ENCODE measurements at places on chromosomes 12 and 14.
A peak's percentile ranks its signal among the peaks of the same experiment; 100 is the strongest.

- no peak for DNase-seq
These were observed 235.5 kb downstream of the PAWR start for GRCh38 chr12:79455286-79455685.

DNA sequence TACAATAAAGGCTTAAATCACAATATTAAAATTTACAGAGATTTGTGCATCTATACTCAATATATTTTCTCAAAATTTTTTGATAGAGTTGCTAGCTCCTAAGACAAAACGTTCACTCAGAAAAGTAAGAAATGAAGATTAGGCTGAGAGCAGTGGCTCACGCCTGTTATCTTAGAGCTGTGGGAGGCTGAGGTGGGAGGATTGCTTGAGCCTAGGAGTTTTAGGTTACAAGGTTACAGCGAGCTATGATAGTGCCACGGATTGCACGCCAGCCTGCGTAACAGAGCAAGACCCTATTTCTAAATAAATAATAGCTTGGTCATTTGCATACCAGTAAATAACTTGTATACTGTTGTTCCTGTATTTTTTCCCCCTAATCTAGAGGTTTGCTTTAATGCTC, 35.0 kb upstream of the CFL2 start:
- DNase-seq = no peak

GRCh38 chr14:59262717-59263454, 74.4 kb downstream of the DAAM1 start:
- DNase-seq = no peak

GRCh38 chr14:59093902-59094301, 94.6 kb upstream of the DAAM1 start:
- no peak for DNase-seq

GRCh38 chr14:28719130-28719529, 47.5 kb upstream of the FOXG1 start:
- no peak for DNase-seq

DNA sequence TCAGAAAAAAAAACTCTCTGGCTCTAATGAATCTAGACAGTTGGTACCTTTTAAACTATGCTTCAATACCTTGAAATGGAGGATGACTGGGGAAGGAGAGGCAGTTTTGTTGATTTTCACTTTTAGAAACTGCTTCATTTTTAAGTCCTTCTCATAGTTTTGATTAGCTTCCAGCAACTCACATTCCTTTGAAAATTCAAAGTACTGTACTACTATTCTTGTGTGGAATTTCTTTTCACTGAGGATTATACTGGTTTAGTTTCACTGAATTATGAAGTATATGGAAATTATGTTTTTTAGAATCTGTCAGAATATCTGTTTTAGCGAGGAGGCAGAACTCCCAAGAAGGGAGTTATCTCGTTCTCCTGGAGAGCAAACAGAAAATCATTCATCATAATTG, 116.3 kb downstream of the TGFB3 start:
- DNase-seq = no peak

- no peak for DNase-seq
These were observed 22.4 kb upstream of the DYRK2 start for GRCh38 chr12:67626156-67626555.

DNA sequence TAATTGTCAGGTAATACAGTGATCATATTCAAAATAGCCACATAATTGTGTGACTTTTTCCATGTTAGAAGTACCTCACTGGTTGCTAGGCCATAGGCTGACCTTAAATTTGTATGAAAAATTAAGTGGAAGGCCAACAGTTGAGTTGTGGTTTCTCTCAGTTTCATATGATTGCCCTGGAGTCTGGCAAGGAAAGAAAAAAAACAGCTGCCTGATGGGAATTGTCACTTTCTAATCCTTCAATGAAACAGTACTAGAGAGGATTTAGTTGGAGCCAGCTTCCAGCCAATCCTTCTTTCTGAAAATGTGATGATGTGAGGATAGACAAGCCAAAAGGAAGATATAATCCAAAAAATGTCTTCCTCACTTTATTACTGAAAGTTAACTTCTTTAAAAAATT, 113.6 kb downstream of the ALX1 start:
- no peak for DNase-seq

DNA sequence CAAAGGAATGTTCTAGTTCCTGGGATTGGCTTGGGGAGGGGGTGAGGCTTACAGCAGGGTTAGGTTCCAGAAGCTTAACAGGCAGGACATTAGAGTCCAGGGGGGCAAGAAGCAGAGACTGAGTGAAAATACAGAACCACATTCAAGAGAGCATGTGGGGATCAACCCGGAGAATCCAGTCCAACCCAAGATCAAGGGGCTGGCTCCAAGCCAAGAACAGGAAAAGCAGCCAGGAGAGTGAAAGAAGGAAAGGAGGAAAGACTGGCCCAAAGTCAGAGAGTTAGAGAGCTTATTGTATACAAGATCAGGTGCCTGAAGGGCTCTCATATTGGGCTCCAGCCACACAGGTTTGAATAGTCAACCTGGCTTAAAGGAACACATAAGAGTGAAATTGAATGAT, 190.3 kb upstream of the CDKN3 start:
- no peak for DNase-seq

DNA sequence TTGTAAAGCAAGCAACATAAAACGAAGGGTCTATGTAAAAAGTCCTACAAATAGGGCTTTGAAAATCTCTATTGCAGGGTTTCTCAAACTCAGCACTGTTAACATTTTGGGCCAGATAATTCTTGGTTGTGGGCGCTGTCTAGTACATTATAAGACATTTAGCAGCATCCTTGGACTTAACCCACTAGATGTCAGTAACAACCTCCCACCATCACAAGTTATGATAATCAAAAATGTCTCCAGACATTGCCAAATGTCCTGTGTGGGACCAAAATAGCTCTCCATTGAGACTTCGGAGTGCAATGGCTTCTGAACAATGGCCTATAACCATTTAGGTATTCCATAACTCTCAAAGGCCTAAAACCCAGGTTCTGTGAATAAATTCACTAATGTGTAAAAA, 22.9 kb upstream of the DHRS7 start:
- DNase-seq = peak; percentile 12

DNA sequence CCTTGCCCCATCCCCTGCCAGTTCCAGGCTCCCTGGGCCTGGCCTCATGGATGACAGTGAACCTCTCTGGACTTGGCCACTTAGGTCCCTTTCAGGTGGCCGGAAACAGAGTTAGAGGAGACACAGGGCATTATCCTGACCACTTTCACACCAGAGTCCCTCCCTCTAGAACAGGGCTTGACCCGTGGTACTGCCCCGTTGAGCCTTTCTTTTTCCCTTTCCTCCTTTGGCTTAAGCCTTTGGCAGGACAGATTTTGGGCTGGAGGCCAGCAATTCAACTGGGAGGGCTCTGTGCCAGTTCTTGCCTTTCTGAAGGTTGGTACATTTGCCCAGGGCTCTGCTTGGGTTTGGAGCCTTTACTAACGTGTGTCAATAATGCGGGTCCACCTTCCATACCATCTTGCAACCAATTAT, 22.8 kb downstream of the TPCN1 start:
- peak; percentile 71 for DNase-seq

GRCh38 chr12:68042212-68042699, 53.0 kb downstream of the IFNG-AS1 start:
- DNase-seq = peak; percentile 71

- DNase-seq = no peak
These were observed 32.6 kb upstream of the LMNTD1 start for GRCh38 chr12:25585662-25586061.

- no peak for DNase-seq
These were observed 36.1 kb downstream of the SNX6 start for GRCh38 chr14:34593740-34594375.

- no peak for DNase-seq
These were observed 41.4 kb upstream of the PTPRO start for GRCh38 chr12:15280930-15281329.

DNA sequence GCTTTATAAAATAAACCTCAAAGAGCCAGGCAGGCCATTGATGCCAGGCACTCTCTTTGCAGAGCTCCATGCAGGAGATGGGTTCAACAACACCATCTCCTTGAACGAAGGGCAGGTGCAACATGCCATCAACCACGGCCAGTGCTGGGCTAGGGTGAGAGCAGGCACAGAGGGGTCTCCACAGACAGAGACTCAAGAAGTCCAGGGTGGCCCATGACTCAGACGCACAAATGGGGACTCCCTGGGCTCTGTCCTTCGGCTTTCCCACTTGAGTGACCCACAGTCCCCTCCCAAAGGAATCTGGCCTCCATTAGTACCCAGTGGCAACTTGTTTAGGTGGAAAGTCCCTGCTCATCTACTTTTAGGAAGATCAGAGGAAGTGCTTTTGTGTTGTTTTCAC, 124.4 kb upstream of the PZP start:
- DNase-seq = no peak

- DNase-seq = no peak
These were observed 88.7 kb upstream of the EGLN3 start for GRCh38 chr14:34039428-34040047.

DNA sequence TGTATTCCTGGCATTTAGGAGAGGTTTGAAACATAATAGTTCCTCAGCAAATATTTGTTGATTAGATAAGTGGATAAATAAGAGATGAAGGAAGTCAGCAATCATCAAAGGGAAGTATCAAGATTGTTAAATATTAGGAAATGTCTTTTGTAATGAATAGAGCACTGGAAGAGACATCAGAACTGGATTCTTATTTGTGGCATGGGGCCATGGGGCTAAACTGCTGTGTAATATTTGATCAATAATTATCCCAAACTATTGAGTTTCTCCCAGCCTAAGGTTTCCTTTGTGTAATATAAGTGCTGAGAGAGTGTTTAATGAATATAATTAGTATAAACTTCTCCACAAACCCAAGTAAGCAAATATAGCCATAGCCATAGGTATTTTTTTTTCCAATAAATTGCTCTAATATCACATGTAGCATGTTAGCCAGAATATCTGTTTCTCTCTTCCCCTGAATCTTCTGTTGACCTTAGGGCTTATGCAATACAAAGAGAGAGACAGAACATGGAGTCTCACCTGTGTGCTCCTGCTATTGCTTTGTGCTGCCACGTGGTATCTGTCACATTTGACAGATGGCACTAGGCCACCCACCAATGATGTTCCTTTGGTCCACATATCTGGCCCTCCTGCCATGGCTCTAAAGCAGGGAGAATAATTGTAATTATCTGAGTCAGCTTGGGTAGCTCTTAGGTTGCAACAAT, 658.7 kb downstream of the SOX5 start:
- DNase-seq = no peak

- DNase-seq = no peak
These were observed 87.8 kb downstream of the BBS10 start for GRCh38 chr12:76260390-76260748.

GRCh38 chr12:2654311-2654710, 140.5 kb upstream of the FKBP4 start:
- no peak for DNase-seq

- DNase-seq = no peak
These were observed 279.7 kb downstream of the ZFP36L1 start for GRCh38 chr14:68513137-68513536.

GRCh38 chr14:103131580-103131979, 8.3 kb downstream of the TNFAIP2 start:
- DNase-seq = no peak

- no peak for DNase-seq
These were observed 46.1 kb downstream of the MAPKAPK5 start for GRCh38 chr12:111887926-111888745.

DNA sequence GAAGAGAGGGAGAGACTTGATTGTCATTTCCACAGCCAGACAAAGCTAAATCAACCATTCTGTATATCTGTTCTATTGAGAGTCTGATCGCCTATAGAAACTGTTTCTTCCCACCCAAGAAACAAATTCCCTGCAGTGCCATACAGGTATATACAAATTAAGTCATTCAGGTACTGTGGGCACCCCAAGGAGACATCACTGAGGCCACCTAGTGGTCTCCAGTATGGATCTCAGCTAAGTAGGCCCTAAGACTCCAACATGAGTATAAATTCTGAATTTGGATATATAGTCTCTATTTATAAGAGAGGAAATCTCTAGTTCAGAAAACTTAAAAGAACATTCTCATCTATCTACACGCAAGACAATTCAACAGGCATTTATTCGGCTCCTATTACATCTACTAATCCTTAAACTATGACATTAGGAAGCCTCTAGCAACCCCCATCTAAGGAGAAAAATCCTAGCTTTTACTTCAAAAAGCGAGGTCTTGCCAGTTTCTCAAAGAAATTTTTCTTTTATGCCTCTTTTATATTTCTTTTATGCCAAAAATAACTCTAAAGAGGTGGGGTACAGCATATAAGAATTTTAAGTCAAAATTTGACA, 62.6 kb downstream of the DCAF5 start:
- peak; percentile 57 for DNase-seq

DNA sequence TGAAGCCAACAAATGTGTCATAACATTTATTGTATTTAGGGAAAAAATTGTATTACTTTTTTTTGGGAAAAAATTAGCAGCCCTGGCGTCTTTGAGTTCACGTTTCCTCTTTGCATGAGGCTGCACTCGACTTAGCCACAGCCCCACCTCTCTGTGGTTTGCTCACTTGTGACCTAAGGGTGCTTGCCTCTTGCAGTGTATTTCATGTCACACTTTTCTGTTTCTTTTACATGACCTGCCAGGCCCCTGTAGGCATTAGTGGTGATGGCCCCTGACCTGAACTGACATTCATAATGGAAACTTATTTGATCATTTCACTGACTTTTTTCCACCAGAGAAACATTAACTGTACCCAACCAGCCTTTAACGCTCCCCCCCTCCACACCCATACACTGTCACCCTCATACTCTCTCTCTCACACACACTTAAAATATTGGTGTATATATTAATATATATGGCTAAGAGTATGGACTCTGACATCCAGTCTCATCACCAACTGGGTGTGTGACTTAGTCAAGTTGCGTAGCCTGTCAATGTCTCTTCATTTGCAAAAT, 122.9 kb downstream of the PRKCH start:
- DNase-seq = no peak

DNA sequence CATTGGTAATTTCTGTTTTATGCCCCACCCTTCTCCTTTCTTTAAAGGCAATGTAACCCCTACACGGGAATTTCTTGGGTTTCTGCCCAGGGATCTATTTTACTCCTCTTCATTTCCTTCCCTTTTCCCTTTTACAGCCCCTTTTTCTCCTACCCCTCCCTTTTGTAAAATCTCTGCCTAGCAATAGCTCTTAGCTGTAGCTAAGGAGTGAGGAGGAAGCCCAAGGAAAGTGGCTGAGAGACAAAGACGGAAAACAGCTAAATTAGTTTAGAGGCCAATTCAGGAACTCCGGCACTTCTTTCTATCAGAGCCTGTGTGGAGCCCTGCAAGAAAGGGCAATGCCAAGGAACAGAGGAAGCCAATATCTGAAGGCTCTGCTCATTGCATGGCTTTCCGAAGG, 40.3 kb downstream of the SOCS2 start:
- DNase-seq = no peak

DNA sequence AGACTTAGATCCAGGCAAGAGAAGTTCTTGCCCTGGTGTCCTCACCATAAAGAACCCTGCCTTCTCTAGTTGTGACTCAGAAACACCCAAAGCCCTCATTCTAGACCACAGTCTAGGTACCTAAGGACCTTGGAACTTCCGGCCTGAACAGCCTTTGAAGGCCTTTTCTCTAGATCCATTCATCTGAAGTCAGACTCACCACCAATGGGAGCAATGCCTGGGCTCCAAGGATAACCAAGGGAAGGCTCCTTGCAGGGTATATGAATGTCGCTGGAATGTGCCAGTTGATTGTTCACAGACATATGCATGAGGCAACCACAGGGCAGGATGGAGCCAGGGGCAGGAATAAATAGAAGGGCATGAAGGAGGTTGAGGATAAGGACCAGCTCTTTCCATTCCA, 86.3 kb downstream of the PLCZ1 start:
- no peak for DNase-seq

- no peak for DNase-seq
These were observed 2.6 kb downstream of the IFFO1 start for GRCh38 chr12:6553051-6553868.
